ENCODE measurements at places on chromosomes 6 and 20.

DNA sequence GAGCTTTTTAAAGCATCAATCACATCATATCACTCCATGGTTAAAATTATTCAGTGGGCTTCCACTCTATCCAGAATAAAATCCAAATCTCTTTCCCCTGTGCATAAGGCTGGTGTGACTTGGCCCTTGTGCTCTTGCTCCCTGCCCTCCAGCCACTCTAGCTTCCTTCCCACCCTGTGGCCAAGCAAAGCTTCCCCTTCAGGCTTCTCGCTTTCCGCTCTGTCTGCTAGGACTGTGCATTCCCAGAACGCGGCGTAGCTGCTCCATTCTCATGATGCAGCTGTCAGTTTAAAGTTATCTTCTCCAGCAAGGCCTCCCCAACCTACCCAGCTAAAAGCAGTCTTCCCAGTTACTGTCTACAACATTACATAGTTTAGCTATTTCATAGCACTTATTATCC is 19.4 kb upstream of the KCNK16 start:
- no peak overlapping the region for H3K4me3 ChIP-seq

- no peak for DNase-seq
- no peaks in the 10 kb centered on the region for H3K27me3 ChIP-seq
- no peak overlapping the region for H3K4me3 ChIP-seq
- no peak overlapping the region for H3K27ac ChIP-seq
- H3K36me3 ChIP-seq = no peaks in the 10 kb centered on the region
- H3K4me1 ChIP-seq = no peaks in the 10 kb centered on the region
Measured at GRCh38 chr6:155519176-155519738, 63.6 kb upstream of the NOX3 start.

DNA sequence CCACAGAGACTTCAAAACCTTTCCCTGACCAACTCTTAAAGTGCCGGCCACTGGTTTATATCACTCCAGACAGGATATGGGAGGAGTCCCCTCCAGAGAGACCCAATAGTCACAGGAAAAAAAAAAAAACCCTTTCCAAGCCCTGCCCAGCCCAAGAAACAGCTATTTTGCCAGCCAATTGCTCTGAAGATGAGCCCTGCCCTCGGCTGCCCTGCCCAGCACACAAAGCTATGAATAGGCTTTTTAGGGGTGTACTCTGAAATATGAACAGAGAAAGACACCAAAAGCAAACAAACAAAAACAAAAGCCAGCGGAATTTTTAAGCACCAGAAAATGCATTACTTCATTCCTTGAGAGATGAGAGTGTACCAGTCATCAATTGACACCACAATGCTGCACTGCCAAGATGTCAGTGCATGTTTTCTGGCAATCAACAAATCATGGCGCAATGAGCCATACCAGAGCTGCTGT is 275.1 kb downstream of the C6orf118 start:
- no peaks in the 10 kb centered on the region for H3K4me1 ChIP-seq
- no peaks in the 10 kb centered on the region for H3K36me3 ChIP-seq
- H3K27me3 ChIP-seq = no peaks in the 10 kb centered on the region

- no peaks in the 10 kb centered on the region for H3K4me1 ChIP-seq
- DNase-seq = no peak
- peaks cover 3% of the 10 kb centered on the region for H3K36me3 ChIP-seq
Measured at GRCh38 chr6:145627451-145627850, 107.9 kb downstream of the EPM2A start.

- no peak overlapping the region for H3K27ac ChIP-seq
- no peak for DNase-seq
- no peaks in the 10 kb centered on the region for H3K36me3 ChIP-seq
- H3K27me3 ChIP-seq = no peaks in the 10 kb centered on the region
- H3K4me3 ChIP-seq = no peak overlapping the region
Measured at GRCh38 chr6:100780648-100781047, 100.5 kb downstream of the ASCC3 start.

DNA sequence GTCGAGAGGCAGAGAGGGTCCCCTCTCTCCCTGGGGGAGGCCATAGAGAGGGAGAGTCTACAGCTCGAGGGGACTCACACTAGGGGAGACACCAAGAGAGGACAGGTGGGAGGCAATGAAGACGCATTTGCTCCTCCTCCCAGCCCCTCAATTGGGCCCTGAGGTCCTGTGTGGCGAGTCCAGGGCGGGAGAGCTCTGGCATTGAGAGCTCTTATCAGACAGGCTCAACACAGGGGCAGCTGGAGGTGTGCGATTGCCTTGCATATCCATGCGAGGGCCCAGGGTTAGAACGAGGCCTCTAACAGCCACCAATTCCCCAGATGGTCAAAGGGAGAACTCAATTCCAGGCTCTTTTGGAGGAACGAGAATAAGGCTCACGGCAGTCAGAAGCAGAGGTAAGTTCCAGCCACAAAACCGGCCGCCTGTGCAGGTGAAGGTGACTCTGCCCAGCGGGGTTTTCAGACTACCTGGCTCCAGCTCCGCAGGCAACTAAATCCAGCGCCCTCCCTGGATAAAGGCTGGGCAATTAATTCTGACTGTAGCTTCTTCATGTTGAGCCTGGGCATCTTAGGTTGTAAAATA is 94.0 kb upstream of the MPC1 start:
- no peak overlapping the region for H3K4me3 ChIP-seq
- no peak for DNase-seq
- H3K4me1 ChIP-seq = peaks cover 7% of the 10 kb centered on the region
- peaks cover 10% of the 10 kb centered on the region for H3K36me3 ChIP-seq
- H3K27ac ChIP-seq = no peak overlapping the region
- H3K27me3 ChIP-seq = no peaks in the 10 kb centered on the region

DNA sequence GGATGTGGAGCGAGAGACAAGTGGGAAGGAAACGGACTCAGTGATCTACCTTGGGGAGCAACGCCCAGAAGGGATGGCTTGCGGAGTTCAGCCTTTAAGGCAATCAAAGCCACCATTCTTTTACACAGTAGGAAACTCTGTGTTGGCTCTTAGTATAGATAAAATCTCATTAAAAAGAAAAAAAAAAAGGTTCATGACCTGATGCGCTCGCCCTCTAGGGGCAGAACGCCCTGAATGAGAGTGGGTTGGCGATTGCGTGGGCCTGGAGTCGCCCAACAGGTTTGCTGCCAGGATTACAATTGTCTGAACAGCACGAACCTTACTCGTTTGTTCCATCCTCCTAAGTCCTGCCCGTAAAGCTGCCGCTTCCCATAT is 1.2 kb downstream of the TPD52L1 start:
- peak overlapping the region; percentile 95 for H3K4me3 ChIP-seq
- no peaks in the 10 kb centered on the region for H3K27me3 ChIP-seq
- H3K36me3 ChIP-seq = peaks cover 14% of the 10 kb centered on the region
- peak overlapping the region; percentile 90 for H3K27ac ChIP-seq
- peaks cover 14% of the 10 kb centered on the region for H3K4me1 ChIP-seq

DNA sequence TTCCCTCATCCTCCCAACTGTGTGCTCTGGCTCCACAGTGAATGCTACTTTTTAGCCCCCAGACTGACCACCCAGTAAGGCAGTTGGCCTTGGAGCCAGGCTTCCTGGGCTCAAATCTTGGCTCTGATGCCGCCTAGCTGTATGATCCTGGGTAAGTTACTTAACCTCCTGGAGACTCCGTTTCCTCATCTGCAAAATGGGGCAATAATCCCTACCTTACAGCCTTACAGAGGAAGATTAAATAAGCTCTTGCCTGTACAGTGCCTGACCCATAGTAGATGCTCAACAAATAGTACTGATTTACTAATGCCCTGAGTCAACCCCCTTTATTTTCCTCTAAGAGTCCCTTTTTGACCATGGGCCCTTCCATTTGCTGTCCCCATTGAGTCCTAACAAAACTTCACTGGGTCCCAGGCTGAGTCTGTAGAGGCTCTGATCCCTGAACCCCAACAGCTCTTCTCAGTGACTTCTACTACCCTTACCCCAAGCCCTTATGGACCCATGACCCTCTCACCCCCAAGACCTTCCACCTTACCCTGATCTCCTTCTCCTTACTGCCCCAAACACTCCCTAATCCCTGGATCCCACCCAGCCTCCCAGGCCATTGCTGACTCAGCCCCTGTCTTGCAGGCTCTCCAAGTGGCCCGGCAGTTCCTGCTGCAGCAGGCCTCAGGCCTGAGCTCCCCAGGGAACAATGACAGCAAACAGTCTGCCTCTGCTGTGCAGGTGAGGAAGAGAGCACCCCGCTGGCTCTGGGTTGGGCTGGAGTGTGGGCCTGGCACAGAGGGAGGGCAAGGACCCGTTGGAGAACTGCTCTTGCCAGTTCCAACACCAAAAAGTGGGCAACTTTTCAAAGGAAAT is 31.4 kb downstream of the FOXP4 start:
- H3K4me1 ChIP-seq = peaks cover 72% of the 10 kb centered on the region
- H3K4me3 ChIP-seq = peak overlapping the region; percentile 77
- H3K27me3 ChIP-seq = no peaks in the 10 kb centered on the region
- H3K27ac ChIP-seq = peak overlapping the region; percentile 91

DNA sequence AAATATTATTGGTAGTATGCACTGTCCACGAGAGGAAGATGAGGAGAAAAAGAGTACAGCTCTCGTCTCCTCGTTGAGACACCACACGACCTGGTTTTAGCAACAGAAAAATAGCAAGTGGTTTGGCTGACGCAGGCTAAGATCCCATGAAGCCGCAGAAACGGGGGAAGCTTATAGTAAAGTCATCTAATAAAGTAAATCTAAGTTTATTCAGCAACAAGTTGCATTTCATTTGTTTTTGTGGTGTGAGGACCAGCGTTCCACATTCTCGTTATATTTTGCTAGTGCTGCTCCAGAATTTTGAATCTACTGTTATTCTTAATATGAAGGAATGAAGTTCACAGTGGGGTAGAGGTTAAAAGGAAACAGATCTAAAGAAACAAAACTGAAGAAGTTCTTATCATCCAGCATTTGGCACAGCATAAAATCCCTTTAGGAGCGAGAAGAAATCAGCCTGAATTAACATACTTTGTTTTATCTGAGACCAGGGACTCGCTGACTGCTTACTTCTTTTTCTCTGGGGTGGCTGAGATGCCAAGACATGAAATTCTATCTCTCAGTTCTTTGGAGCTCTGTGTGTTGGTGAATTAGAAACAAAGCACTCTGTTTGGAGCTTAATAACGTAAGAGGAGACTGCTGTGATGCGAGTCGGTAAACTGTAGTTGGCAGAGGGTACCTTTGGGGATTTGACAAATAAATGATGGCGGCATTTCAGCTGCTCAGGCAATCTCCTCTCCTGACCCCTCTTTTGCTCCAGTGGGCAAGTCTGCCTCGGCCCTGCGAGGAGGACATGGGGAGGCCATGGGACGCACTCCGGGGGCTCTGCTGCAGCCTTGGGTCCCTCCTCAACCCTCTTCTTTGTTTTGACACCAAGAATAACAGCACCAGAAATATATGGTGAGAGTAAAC is 24.9 kb upstream of the IRF4 start:
- no peaks in the 10 kb centered on the region for H3K4me1 ChIP-seq
- no peak for DNase-seq
- no peak overlapping the region for H3K27ac ChIP-seq
- no peak overlapping the region for H3K4me3 ChIP-seq

DNA sequence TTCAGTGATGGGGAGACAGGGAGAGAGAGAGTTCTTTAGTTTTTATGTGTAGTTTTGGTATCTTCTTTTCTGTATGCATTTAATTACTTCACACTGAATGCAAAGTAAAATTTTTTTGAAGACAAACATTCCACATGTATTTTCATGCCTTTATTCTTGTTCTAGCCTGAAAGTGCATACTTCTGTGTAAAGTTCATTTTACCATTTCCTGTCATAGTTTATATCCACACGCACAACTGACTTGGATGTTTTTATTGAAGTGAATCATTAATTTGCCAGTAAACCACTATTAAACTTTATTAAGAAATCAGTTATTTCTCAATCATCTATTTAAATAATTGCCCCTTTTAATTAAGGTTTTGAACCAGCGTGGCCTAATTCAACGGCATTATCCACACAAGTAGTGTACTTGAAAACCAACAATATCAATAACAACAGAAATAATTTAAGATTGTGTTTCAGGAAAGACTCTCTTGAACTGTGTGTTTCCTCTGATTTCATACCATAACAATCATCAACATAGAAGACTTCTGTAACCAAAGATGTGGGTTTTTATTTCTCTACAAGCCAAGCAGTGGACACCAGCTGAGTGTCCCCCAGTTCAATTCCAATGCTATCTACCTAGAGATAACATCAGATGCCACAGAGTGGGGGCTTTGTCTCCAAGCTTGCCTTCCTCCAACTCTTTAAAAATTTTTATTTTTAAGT is 512.7 kb upstream of the JAG1 start:
- H3K27ac ChIP-seq = no peak overlapping the region
- no peaks in the 10 kb centered on the region for H3K4me1 ChIP-seq
- no peaks in the 10 kb centered on the region for H3K36me3 ChIP-seq
- no peak for DNase-seq
- H3K4me3 ChIP-seq = no peak overlapping the region

GRCh38 chr20:19872001-19872400 is 113.9 kb downstream of the RIN2 start:
- H3K4me1 ChIP-seq = peaks cover 9% of the 10 kb centered on the region
- no peaks in the 10 kb centered on the region for H3K27me3 ChIP-seq
- no peak overlapping the region for H3K27ac ChIP-seq
- peaks cover 46% of the 10 kb centered on the region for H3K36me3 ChIP-seq
- H3K4me3 ChIP-seq = no peak overlapping the region

DNA sequence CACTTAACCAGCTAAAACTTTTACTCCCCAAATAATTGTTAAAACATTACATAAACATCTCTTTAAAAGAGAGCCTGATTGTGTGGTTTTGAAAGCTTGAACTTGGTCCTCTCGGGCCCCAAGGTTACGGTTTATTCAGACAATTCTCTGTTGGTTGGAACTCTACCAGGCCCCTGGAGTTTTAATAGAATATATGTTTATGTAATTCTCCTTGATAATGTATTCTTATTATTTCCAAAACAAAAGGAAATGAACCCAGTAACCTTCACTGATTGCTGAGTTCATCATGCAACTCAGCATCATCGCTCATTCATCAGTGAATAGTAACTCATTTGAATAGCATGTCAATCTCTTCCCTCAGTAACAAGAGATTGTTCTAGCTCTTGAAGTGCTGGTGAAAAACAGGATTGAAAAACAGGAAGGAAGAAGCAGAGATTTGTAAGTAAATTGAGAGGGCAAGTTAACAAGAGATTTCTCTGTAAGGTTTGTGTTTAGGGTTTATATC is 464.5 kb upstream of the MARCKS start:
- no peak for DNase-seq
- no peaks in the 10 kb centered on the region for H3K36me3 ChIP-seq
- H3K4me3 ChIP-seq = no peak overlapping the region
- H3K27me3 ChIP-seq = no peaks in the 10 kb centered on the region
- no peak overlapping the region for H3K27ac ChIP-seq

DNA sequence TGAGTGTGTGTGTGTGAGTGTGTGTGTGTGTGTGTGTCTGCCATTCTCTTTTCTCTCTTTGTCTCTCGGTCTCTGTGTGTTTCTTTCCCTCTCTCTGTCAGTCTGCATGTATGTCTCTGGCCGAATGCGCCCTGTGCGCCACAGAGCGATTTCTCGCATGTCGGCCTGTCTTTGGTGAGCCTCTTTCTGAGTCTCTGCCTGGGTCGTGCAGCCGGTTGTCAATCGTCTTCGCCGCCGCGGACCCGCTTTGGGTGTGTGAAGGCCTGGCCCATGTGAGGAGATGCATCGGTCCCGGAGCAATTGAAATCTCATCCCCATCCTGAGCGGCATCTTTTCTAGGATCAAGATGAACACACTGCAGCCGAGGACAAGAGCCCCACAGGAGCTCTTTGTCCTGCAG is 1567.2 kb upstream of the DEFB115 start:
- no peaks in the 10 kb centered on the region for H3K4me1 ChIP-seq
- no peak overlapping the region for H3K27ac ChIP-seq
- no peaks in the 10 kb centered on the region for H3K27me3 ChIP-seq
- DNase-seq = no peak
- H3K4me3 ChIP-seq = no peak overlapping the region
- no peaks in the 10 kb centered on the region for H3K36me3 ChIP-seq

- no peaks in the 10 kb centered on the region for H3K4me1 ChIP-seq
- H3K27me3 ChIP-seq = no peaks in the 10 kb centered on the region
- no peak for DNase-seq
- H3K4me3 ChIP-seq = no peak overlapping the region
Measured at GRCh38 chr6:100426241-100426640, 38.5 kb downstream of the SIM1 start.

All from type B pancreatic cell (in vitro differentiated cells).